Immature natural killer cell (primary cell): ENCODE measurements at places on chromosomes 2 and 18. TPM values are rescaled to one million over a fixed set of nuclear protein-coding genes. Genes with fewer than 3 reads are reported as not detected.

Gene NAT8
- not detected for polyA plus RNA-seq

Gene CNGA3
- polyA plus RNA-seq = not detected

Gene FAM228B
- polyA plus RNA-seq = 16.2 TPM

Gene MOB4
- polyA plus RNA-seq = 33.5 TPM

Gene MBP
- 297 TPM for polyA plus RNA-seq

Gene C2orf80
- polyA plus RNA-seq = not detected

Gene RNF125
- polyA plus RNA-seq = 73.0 TPM

Gene POTEI
- not detected for polyA plus RNA-seq

Gene ZNF516
- polyA plus RNA-seq = 6.1 TPM

Gene CDCA7
- polyA plus RNA-seq = not detected

Gene FANCL
- 5.4 TPM for polyA plus RNA-seq

Gene SP140
- polyA plus RNA-seq = 34.6 TPM

Gene FAM124B
- polyA plus RNA-seq = 1.1 TPM

Gene CDH2
- polyA plus RNA-seq = not detected

Gene CDH20
- not detected for polyA plus RNA-seq

Gene AQP12B
- polyA plus RNA-seq = not detected

DNA sequence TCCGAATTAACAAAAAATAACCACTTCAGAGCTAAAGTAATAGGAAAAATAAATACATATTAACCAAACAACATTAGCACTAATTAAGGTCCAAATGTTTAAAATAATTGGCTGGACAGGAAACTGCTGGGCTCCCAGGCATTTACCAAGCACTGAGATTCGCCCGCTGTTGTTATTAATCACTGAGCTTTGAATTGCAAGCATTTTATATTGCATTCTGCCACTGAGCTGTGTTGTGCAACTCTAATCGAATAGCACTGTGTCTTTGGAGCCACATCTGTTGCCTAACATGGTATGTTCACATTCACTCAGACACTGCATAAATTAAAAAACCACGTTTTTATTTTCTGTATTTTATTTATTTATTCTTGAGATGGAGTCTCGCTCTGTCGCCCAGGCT is 88.9 kb downstream of the SOWAHC start:
- no peak for DNase-seq
- H3K4me1 ChIP-seq = no peaks in the 10 kb centered on the region
- no peaks in the 10 kb centered on the region for H3K36me3 ChIP-seq

- no peak for DNase-seq
- H3K36me3 ChIP-seq = no peaks in the 10 kb centered on the region
- no peak overlapping the region for H3K4me3 ChIP-seq
These were observed 8.6 kb upstream of the RND3 start for GRCh38 chr2:150495993-150496627.

- H3K27ac ChIP-seq = no peak overlapping the region
- H3K4me3 ChIP-seq = no peak overlapping the region
- no peaks in the 10 kb centered on the region for H3K27me3 ChIP-seq
- H3K36me3 ChIP-seq = no peaks in the 10 kb centered on the region
- no peak for DNase-seq
These were observed 1870.4 kb upstream of the CELF4 start for GRCh38 chr18:39435996-39436395.

DNA sequence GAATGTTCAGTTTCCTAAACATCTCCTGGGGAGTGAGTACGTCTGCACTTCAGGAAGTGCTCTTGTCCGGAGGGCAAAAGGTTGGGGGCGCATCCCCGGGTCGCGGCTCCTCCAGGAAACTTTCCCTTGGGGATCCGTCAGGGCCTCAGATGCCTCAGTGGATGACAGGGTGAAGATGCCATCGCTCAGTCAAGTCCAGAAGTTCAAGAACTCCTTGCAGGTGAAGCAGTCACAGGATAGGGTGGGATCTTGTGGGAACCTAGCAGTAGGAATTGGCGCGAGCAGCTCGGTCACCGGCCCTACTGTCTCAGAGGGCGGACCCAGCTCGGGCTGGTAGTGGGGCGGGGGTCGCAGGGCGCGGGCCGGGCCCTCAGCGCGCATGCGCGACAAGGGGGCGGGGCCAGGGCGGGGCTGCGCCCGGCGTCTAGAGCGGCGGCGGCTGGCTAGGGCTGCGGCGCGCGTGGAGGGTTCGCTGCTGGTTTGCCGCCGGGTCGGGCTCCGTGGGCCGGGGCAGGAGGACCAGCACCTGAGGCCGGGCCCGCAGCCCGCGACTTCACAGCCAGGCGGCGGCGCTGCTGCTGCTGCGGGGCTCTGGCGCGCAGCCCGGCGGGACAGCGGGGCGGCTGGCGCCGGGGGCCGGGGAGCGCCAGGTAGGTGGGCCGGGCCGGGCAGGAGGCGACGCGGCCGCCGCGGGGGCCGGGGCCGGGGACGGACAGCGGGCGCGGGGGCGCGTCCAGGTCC is at the start of gene INPP4A:
Gene INPP4A, plus strand, starts transcription at position 423 of the 741 bp plus-strand sequence. CDS start 75,191 bp downstream, outside the sequence.
- no peaks in the 10 kb centered on the region for H3K36me3 ChIP-seq
- DNase-seq = peak; percentile 79
- H3K27ac ChIP-seq = peak within 1 kb of the TSS; percentile 96
- H3K4me1 ChIP-seq = peaks cover 61% of the 10 kb centered on the region
- peak within 1 kb of the TSS; percentile 89 for H3K4me3 ChIP-seq

GRCh38 chr2:71714601-71715240 is 261.4 kb downstream of the DYSF start:
- no peaks in the 10 kb centered on the region for H3K27me3 ChIP-seq
- H3K27ac ChIP-seq = no peak overlapping the region

- H3K36me3 ChIP-seq = no peaks in the 10 kb centered on the region
- no peak for DNase-seq
- H3K27ac ChIP-seq = no peak overlapping the region
These were observed 44.6 kb upstream of the ACVR1 start for GRCh38 chr2:157920736-157921135.

DNA sequence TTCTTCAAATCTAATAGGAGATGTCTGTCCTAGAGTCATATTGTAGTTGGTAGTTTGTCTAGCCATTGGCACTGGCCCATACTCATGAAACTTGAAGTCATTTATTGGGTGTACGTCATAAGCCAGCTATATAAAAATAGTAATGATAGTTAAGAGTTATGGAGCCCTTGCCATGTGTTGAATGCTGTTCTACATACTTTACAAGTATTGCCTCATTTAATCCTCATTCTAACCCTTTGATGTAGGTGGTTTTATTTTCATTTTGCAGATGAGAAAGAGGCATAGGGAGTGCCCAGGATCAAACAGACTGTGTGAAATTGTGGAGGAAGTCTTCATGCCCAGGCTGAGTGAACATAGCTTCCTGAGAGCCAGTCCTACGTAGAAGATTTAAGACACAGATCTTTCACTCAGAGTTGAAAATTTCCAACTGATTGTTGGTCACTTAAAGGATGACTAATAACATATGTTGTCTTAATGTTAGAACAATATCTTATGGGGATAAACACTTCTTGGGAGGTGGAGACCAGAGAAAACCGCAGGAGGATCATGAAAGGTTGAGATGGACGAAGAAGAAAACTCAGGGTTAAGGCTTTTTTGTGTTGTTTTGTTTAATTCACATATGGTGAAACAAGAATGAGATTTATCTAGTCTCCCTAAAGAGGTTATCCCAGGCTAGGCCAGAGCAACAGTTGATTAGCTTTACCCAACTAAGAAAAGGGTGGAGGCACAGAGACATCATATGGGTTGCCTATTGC is 156.0 kb downstream of the CERS6 start:
- H3K4me3 ChIP-seq = no peak overlapping the region
- H3K27ac ChIP-seq = no peak overlapping the region
- H3K4me1 ChIP-seq = peaks cover 13% of the 10 kb centered on the region
- H3K27me3 ChIP-seq = no peaks in the 10 kb centered on the region

DNA sequence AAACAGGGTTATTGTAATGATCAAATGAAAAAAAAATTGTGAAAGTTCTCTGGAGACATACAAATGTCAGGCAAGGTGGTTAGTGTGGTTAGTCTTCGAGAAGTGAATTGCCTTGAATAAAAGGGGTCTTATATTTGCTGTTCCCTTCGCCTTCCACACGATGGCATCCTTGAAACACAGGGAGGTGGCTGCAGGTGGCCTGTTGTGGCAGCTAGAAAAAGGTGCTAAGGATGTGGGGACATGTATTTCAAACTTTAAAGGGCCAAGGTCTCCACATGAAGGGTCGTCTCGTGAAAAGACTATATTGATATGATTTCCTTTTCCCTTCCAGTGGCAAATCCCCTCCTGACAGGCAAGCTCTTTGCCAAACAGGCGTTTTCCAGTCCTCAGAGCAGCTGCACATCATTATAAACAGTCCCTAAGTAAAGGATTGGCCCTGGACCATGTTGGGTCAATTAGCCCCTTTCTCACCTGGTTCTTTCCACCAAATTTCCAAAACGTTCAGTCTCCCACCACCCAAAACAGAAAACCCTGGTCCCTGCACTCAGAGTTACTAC is 68.5 kb downstream of the COPS8 start:
- H3K36me3 ChIP-seq = no peaks in the 10 kb centered on the region
- peaks cover 7% of the 10 kb centered on the region for H3K27me3 ChIP-seq
- no peaks in the 10 kb centered on the region for H3K4me1 ChIP-seq
- H3K27ac ChIP-seq = no peak overlapping the region
- DNase-seq = peak; percentile 12

- H3K27ac ChIP-seq = peak overlapping the region; percentile 95
- H3K4me3 ChIP-seq = peak overlapping the region; percentile 96
- H3K36me3 ChIP-seq = no peaks in the 10 kb centered on the region
- peaks cover 47% of the 10 kb centered on the region for H3K4me1 ChIP-seq
These were observed 3.1 kb downstream of the STK39 start for GRCh38 chr2:168244318-168244717.

- no peak overlapping the region for H3K27ac ChIP-seq
- no peaks in the 10 kb centered on the region for H3K27me3 ChIP-seq
- H3K4me1 ChIP-seq = no peaks in the 10 kb centered on the region
- DNase-seq = no peak
These were observed 456.2 kb downstream of the SPAG16 start for GRCh38 chr2:213740453-213740852.

- H3K27me3 ChIP-seq = peaks cover 3% of the 10 kb centered on the region
- H3K4me3 ChIP-seq = no peak overlapping the region
- no peaks in the 10 kb centered on the region for H3K36me3 ChIP-seq
- no peak for DNase-seq
- H3K27ac ChIP-seq = no peak overlapping the region
- H3K4me1 ChIP-seq = no peaks in the 10 kb centered on the region
These were observed 124.5 kb downstream of the CMPK2 start for GRCh38 chr2:6741229-6741628.

GRCh38 chr18:59132810-59133465 is 6.7 kb upstream of the SEC11C start:
- DNase-seq = no peak
- H3K36me3 ChIP-seq = peaks cover 3% of the 10 kb centered on the region
- H3K27me3 ChIP-seq = peaks cover 17% of the 10 kb centered on the region
- H3K27ac ChIP-seq = no peak overlapping the region

GRCh38 chr2:40244675-40245074 is 207.2 kb downstream of the SLC8A1 start:
- H3K36me3 ChIP-seq = no peaks in the 10 kb centered on the region
- no peak overlapping the region for H3K27ac ChIP-seq
- no peak for DNase-seq
- H3K4me3 ChIP-seq = no peak overlapping the region

- H3K27me3 ChIP-seq = peaks cover 4% of the 10 kb centered on the region
- H3K36me3 ChIP-seq = peaks cover 4% of the 10 kb centered on the region
- no peak overlapping the region for H3K4me3 ChIP-seq
- no peak for DNase-seq
These were observed 23.1 kb downstream of the PDCD1 start for GRCh38 chr2:241835611-241836010.

- no peak overlapping the region for H3K4me3 ChIP-seq
- no peak overlapping the region for H3K27ac ChIP-seq
- no peaks in the 10 kb centered on the region for H3K36me3 ChIP-seq
- peaks cover 5% of the 10 kb centered on the region for H3K4me1 ChIP-seq
- no peak for DNase-seq
These were observed 53.6 kb downstream of the STRN start for GRCh38 chr2:36912695-36913094.

GRCh38 chr2:197461057-197461456 is 7.7 kb downstream of the COQ10B start:
- H3K36me3 ChIP-seq = peaks cover 19% of the 10 kb centered on the region
- no peak overlapping the region for H3K4me3 ChIP-seq
- no peak overlapping the region for H3K27ac ChIP-seq
- DNase-seq = no peak
- peaks cover 59% of the 10 kb centered on the region for H3K4me1 ChIP-seq

DNA sequence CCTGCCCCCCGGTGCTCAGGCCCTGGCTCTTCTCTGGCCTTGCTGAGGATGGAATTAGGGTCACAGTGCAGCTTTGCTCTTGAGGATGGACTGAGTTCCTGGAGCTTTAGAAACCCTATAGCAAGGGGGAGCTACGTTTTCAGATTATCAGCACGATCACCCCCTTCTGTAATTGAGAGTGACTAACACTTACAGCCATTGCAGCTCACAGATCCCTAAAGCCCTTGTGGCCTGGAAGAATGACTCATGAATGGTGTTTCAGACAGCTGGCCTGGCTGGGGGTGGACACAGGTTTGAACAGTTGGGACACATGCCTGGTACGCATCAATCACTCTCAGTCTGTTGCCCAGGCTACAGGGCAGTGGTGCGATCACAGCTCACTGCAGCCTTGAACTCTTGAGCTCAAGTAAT is 79.7 kb upstream of the IGFBP5 start:
- no peak for DNase-seq
- no peaks in the 10 kb centered on the region for H3K36me3 ChIP-seq
- no peak overlapping the region for H3K4me3 ChIP-seq
- peaks cover 5% of the 10 kb centered on the region for H3K27me3 ChIP-seq

- no peak overlapping the region for H3K4me3 ChIP-seq
- no peaks in the 10 kb centered on the region for H3K4me1 ChIP-seq
- no peak overlapping the region for H3K27ac ChIP-seq
- H3K27me3 ChIP-seq = no peaks in the 10 kb centered on the region
These were observed 567.0 kb downstream of the RIT2 start for GRCh38 chr18:42548493-42548892.

GRCh38 chr18:76686737-76687231 is 135.6 kb upstream of the ZNF236 start:
- DNase-seq = peak; percentile 48
- H3K4me3 ChIP-seq = peak overlapping the region; percentile 3
- peaks cover 12% of the 10 kb centered on the region for H3K27me3 ChIP-seq
- no peaks in the 10 kb centered on the region for H3K36me3 ChIP-seq
- H3K27ac ChIP-seq = peak overlapping the region; percentile 89

DNA sequence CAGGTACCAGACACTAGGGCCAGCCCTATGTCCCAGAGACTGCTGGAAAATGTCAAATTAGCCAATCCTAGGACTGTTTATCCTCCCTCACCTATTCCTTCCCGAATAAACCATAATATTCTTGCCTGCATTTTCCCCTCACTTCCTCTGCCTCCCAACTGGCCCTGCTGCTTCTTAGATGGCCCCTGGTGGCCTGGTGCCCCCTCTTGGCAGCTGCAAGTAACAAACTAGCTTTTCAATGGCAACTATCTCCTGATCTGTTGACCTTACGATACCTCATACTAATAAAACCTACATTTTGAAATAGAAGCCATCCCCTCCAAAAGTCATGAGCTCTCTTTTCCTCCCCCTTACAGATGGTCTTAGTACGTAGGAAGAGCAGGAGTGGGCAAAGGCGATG is 132.0 kb downstream of the ALPK2 start:
- no peaks in the 10 kb centered on the region for H3K36me3 ChIP-seq
- no peak overlapping the region for H3K4me3 ChIP-seq
- peaks cover 13% of the 10 kb centered on the region for H3K4me1 ChIP-seq
- H3K27me3 ChIP-seq = peaks cover 23% of the 10 kb centered on the region
- H3K27ac ChIP-seq = no peak overlapping the region

GRCh38 chr18:28594034-28594433 is 417.1 kb upstream of the CDH2 start:
- H3K4me1 ChIP-seq = no peaks in the 10 kb centered on the region
- no peak overlapping the region for H3K27ac ChIP-seq
- no peak for DNase-seq
- H3K4me3 ChIP-seq = no peak overlapping the region

- DNase-seq = no peak
- no peaks in the 10 kb centered on the region for H3K36me3 ChIP-seq
- peaks cover 2% of the 10 kb centered on the region for H3K27me3 ChIP-seq
- no peak overlapping the region for H3K4me3 ChIP-seq
- no peak overlapping the region for H3K27ac ChIP-seq
These were observed 8.0 kb downstream of the CLUL1 start for GRCh38 chr18:604771-605170.
